CD8-positive, alpha-beta memory T cell (primary cell): ENCODE measurements at places on chromosomes 12 and 14. TPM values are rescaled to one million over a fixed set of nuclear protein-coding genes. Genes with fewer than 3 reads are reported as not detected.

PCED1B gene
- total RNA-seq = 52.8 TPM

SNRPF gene
- total RNA-seq = 49.2 TPM

KRT75 gene
- total RNA-seq = not detected

TC2N gene
- 43.1 TPM for total RNA-seq

MBD6 gene
- total RNA-seq = 54.7 TPM

HCAR1 gene
- 0.16 TPM for total RNA-seq

OTOGL gene
- total RNA-seq = not detected

PRKAB1 gene
- 27.2 TPM for total RNA-seq

ZBTB25 gene
- total RNA-seq = 22.9 TPM

VWF gene
- total RNA-seq = 0.02 TPM

LGMN gene
- total RNA-seq = 6.0 TPM

LRRK2 gene
- 0.31 TPM for total RNA-seq

PGF gene
- 0.29 TPM for total RNA-seq

ACIN1 gene
- total RNA-seq = 195 TPM

KRT2 gene
- total RNA-seq = not detected

ZNF891 gene
- total RNA-seq = 2.0 TPM

IL26 gene
- total RNA-seq = 0.88 TPM

CLEC9A gene
- not detected for total RNA-seq

HIP1R gene
- 27.2 TPM for total RNA-seq

DNA sequence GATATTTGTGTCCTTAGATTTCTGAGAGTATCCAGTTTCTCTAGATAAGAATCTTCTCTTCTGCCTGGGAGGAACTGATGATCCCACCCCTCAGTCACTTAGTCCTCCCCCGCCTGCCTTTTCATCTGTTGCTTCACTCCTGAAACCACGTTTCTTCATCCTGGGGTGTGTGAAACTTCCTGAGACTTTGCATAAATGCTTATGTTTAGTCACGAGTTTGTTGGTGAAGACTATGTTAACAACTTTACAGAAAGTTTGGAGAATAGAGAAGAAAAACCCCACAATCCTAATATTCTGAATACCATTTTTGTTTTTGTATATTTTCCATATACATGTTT is 33.2 kb downstream of the MARK3 start:
- no peak for DNase-seq

GRCh38 chr12:121697093-121697698 is 15.4 kb upstream of the TMEM120B start:
- no peak for DNase-seq

DNA sequence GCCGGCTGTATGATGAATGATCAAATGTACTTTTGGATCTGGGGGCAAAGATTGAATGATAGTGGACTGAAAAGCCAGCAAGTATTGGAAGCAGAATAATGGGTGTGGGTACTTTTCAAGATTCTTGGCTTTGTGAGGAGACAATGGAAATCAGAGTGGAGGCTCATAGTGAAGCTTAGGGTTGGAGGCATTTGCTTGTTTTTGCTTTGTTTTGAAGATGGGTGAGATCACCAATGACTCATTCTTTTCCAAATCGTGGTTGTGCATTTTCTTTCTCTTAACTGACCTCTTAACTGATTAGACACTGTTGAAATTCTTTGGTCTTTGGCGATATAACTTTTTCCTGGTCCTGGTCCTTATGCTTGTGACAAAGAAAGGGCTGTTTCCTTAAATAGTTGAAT is 54.4 kb downstream of the PELI2 start:
- no peak for DNase-seq

GRCh38 chr12:5138845-5139244 is 95.2 kb downstream of the KCNA5 start:
- no peak for DNase-seq

DNA sequence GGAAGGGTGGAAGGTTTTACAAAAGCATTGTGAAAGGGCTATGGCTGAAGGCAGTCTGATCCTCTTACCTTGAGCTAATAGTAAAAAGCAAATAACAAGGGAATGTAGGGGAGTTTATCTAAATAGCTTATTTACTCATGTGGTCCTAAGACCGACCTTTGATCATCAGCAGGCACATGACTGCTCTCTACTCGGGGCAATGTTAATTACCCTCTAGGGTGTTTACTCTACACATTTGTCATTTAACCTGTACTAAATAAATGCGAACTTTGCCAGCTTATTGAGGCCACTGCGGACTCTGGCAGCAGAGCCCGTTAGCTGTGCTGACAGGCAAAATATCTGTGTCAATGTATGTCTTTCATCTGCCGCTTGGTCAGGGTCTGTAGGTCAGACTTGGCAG is 768.3 kb upstream of the ATXN7L3B start:
- no peak for DNase-seq

DNA sequence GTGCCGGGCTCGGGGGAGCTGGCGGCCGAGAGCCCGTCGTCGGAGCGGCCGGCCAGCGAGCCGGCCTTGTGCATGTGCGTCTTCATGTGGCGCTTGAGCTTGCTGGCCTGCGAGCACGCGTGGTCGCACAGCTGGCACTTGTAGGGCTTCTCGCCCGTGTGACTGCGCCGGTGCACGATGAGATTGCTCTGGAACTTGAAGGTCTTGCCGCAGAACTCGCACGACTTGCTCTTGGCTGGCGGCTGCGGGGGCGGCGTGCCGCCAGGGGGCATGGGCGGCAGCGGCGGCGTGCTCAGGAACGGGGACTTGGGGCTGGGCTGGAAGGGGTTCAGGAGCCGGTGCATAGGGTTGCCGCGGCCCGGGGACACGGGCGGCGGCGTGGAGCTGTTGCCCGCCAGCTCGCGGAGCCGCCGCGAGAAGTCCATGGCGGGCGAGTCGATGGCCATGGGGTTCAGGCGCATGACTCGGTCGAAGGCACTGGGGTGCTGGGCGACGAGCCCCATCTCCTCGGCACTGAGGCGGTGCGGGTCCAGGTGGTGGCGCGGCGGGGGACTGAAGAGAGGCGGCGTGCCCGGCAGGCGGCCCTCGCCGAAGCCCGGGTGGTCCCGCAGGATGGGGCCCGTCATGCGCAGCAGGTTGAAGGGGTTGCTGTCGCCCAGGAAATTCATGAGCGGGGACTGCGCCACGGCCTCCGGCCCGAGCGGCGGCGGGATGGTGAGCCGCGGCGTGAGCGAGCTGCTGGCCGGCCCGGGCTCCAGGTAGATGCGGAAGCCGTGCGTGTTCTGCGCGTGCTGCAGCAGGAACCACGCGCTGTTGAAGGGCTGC is 96.5 kb downstream of the BCL11B start:
- no peak for DNase-seq

DNA sequence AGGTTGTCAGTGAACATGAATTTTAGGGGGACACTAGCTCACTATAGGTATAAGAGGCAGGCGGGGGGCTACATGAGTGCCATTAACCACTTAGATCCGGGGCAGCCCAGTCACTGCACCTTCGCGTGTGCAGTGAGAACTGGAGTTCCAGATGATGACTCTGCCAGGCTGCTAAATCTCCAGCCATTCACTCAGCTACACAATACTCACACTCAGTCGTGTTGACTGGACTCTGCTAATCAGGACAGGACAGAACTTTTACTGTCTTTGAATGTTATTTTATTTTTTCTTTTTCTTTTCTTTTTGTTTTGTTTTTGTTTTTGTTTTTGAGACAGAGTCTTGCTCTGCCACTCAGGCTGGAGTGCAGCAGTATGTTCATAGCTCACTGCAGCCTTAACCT is 465.6 kb downstream of the AACS start:
- DNase-seq = no peak

GRCh38 chr14:104968541-104969401 is 9.4 kb downstream of the AHNAK2 start:
- DNase-seq = no peak

DNA sequence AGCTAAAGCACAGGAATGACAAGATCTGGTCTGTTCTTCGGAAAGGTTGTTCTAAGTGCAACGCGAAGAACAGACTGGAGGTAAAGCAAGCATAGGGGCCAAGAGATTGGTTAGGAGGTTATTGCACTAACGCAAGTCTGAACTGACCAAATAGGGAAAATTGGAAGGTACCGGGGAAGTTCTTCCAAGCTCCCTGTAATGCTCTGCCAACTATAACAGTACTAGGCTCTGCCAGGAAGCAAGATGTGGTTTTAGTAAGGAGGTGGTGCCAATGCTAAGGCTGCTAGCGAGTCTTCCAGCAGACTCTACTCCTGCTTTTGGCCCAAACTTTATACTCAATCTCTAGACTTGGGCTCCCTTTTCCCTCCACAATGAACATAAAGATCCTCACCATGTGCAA is 138.6 kb downstream of the PAWR start:
- DNase-seq = no peak

- DNase-seq = no peak
Measured at GRCh38 chr14:29016050-29016900, 249.7 kb downstream of the FOXG1 start.

- no peak for DNase-seq
Measured at GRCh38 chr14:34237081-34237480, 225.0 kb downstream of the SPTSSA start.

GRCh38 chr14:33026850-33027430 is 88.3 kb downstream of the NPAS3 start:
- DNase-seq = no peak

DNA sequence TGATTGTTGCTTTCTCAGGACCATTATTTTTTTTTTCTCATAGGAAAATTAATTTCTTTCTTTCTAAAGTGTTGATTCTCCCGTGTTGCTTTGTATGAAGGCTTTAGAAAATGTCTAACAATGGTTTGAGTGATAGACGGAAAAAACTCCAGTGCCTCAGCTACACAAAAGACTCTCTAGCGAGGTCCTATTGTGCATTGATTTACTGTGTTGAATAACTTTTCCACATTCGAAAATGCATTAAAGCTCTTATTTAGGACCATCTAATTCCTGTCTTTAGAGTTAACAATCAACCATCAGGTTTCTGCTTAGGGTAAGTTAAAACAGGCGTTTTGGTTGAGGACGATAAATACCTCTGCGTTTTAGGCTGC is 99.6 kb downstream of the PTPN11 start:
- DNase-seq = no peak

DNA sequence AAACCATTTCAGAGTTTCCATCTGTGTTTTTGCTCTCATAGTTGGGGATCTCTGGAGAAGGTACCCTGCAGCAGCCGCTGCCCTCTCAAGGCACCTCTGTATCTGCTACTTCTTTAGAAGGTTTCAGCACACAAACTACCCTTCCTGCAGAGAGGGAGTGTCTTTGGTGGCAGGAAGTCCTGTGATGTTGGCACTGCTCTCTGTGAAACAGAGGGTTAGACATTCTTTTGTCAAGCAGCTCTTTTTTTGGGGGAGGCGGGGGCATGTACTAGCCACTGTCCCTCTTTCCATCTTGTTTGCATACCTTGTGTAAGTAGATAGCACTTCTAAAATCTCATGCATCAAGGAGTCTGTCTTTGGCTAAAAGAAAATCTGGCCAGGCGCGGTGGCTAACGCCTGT is 352.6 kb downstream of the BMP4 start:
- no peak for DNase-seq

- DNase-seq = no peak
Measured at GRCh38 chr12:40123496-40123895, 17.6 kb upstream of the SLC2A13 start.

DNA sequence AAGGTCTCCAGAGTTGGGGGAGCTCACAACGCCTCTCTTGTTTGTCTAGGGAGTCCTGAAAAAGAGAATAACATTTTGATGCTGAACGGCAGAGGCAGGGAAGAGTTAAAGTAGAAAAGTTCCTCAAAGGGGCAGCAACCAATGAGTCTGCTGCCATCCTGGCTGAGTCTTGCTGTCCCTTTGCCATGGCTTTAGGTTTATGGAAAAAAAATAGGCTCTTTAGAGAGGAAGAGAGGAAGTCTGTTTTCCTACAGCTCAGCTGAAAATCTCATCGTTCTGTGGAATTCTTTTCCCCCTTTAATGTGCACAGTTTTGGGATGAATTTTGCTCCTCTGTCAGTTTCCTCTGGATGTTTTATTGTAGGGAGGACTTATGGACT is 314.8 kb upstream of the TBX3 start:
- no peak for DNase-seq

- DNase-seq = peak; percentile 46
Measured at GRCh38 chr12:66269757-66270383, 32.4 kb upstream of the HELB start.

GRCh38 chr14:36829547-36829946 is 167.9 kb downstream of the PAX9 start:
- no peak for DNase-seq

DNA sequence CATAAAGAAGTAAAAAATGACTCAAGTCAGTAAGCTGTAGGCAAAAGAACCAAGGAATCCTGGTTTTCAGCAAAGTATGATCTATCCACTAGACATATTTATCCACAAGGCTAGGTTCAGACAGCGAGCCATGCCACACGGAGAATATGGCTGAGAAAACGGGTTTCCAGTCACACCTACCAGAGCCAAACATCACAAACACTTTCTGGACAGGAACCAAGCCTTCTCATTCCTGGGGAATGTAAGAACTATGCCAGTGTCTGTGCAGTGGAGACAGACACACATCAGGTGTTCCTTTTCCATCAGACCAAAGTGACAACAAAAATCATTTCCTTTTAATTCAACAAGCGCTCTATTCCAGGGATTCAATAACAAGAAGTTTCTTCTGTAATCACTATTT is 41.1 kb downstream of the AREL1 start:
- no peak for DNase-seq

DNA sequence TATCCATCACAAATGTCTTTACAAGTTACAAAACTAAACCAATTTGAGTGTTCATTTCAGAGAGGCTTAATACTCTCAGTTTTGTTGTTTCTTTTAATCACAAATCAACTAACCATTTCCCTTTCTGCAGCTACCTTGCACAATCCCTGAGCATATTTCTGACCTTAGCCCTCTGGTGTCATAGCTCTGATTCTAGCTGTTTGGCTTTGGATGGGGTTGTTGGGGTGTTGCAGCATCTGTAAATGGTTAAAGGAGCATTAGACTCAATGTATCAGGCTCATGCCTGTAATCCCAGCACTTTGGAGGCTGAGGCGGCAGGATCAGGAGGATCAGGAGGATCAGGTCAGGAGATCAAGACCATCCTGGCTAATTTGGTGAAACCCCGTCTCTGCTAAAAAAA is 461.4 kb downstream of the NRXN3 start:
- no peak for DNase-seq

GRCh38 chr14:26947265-26947664 is 349.4 kb upstream of the NOVA1 start:
- DNase-seq = no peak

GRCh38 chr12:67288561-67288960 is 19.4 kb downstream of the CAND1 start:
- no peak for DNase-seq

- DNase-seq = no peak
Measured at GRCh38 chr12:8780389-8780788, 42.0 kb upstream of the A2ML1 start.

DNA sequence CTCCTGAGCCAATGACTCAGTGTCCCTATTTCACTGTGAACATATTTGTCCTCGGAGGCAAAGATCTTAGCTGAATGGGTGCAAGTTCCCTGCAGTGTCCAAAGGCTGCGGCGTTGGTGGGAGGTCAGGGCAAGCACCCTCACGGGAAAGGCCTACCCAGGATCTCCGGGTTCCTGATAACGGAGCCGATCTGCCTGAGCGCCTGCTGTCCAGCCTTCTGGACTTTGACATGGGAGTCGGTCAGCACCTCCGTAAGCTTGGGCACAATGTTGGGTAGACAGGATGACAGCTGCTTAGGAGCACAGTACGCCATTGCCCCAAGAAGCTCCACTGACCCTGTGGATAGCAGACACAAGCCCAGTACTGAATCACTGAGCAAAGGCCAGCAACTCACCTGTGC is 31.5 kb upstream of the RAB35 start:
- no peak for DNase-seq

GRCh38 chr14:95514131-95515079 is 2.0 kb downstream of the SYNE3 start:
- DNase-seq = no peak

GRCh38 chr14:68285421-68286179 is 466.0 kb downstream of the RAD51B start:
- DNase-seq = peak; percentile 36
